ENCODE measurements at places on chromosomes 12 and 14.

GRCh38 chr14:68384335-68384734, 408.5 kb downstream of the ZFP36L1 start:
- no peak for DNase-seq

DNA sequence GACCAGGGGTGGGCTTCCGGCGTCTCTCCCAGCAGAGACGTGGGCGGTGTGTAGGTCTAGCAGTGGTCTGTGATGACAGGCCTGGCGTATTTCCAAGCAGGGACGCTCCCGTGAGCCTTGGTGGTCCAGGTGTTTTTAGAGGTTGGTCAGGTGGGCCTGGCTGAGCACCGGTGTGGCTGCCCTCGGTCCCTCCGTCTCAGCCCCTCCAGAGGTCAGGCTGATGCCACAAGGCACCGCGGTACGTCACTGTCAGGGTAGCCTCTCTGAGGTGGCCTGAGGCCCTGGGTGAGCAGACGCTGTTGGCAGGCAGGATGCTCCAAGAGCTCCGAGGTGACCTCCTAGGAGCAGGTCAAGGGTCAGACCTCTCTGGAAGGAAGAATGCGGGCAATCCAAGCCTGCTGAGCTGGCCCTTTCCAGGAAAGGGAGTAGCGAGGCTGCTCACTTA, 13.6 kb downstream of the MTA1 start:
- DNase-seq, result no peak

DNA sequence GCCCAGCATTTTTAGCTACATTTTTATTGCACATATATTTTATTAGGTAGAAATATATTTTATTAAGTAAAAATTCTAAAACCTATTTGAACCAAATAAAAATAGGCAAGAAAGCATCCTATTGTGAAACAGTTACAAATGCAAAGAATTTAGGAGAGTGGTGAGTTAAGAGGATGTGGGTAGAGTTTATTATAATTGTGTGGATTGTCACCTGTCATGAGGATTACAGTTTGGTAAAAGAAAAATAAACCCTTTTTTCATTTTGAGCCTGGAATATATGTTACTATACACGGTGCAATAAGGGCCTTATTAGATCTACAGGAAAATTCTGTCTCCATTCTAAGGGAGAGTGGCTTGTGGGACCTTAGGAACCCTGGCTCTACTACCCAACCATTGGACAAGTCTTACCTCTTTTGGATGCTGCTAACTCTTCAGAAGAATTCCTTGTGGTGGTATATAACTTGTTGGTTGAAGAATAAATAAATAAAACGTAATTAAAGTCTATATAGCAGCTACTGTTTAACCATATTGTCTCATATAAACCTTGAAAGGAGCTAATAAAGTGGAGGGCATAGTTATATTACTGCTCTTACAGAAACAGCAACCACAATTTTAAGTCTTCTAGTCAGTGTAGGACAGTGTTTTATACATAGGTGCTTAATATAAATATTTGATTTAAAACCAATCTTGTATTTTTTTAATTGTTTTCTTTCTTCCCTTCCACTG, 67.8 kb downstream of the FGD4 start:
- DNase-seq, result no peak

DNA sequence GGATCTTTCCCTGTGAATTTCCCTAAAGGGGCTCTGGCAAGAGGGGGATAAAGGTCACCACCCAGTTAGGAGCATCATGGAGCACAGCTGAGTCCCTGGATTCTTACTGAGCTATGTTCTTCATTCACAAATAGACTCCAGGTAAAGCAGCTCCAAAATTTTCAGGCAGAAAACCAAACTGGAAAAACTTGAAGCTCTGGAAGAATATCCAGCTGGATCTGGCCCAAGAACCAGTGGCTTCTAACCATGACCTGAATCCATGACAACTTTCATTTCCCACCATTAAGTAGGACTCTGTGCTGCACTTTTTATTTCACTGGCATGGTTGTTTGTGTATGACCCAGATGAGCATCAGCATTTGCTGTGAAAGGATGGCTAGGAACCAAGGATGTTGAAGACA, 180.4 kb upstream of the FKBP4 start:
- DNase-seq, result no peak

DNA sequence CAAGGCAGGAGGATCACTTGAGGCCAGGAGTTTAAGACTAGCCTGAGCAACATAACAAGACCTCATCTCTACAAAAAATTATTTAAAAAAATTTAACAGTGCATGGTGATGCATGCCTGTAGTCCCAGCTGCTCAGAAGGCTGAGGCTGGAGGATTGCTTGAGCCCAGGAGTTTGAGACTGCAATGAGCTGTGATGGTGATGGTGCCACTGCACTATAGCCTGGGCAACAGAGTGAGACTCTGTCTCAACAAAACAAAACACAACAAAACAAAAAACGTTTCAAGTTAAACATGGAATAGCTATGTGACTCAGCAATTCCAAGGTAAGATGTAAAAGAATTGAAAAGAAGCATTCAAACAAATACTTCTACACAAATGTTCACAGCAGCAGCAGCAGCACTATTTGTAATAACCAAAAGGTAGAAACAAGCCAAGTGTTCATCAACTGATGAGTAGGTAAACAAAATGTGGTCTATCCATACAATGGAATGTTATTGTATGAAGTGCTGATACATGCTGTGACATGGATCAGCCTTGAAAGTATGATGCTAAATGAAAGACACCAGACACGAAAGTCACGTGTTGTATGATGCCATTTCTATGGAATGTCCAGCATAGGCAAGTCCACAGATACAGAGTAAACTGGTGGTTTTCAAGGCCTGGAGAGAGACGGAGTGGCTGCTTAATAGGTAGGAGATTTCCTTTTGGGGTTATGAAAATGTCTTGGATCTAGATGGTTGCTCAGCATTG, 31.4 kb downstream of the CFAP251 start:
- DNase-seq, result no peak

DNA sequence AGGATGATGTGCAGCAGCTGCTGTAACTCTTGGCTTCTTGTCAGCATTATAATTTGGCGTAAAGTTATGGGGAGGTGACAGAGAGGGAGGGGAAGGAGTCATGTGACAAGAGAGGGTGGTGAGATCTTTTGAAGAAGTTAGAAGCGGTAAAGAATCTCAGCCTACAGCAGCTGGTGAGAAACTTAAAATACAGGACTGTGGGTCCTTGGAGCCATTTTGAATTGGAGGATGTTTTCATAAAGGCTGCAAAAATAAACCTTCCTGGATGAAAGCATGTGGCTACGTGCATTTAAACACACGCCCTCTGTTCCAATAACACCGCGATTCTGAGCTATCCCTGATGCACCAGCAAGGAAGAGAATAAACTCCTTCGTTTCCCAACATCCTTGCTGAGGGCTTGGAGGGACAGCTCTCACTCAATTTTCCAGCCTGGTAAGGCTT, 133.7 kb downstream of the TMEM30B start:
- DNase-seq, result no peak

- DNase-seq, result no peak
Measured at GRCh38 chr12:48194799-48195201, 8.3 kb downstream of the OR10AD1 start.

- no peak for DNase-seq
Measured at GRCh38 chr14:63240221-63240620, 36.0 kb downstream of the RHOJ start.

DNA sequence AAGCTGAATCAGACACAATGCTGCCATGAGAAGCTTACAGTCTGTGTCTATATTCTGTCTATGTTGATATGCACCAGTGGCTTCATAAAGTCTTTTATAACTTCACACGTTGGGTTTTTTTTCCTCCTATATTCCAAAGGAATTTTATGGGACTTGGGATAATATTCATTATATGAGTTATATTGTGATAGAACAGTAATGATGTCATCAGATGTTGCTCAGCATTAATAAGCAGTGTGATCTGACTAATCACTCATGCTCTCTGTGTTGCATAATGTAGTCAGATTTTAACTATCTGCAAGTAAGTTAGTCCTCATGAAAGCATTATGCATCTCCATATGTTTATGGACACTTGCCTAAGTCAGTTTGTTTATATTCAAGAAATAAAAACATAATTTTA, 159.6 kb downstream of the PLCZ1 start:
- DNase-seq, result no peak

DNA sequence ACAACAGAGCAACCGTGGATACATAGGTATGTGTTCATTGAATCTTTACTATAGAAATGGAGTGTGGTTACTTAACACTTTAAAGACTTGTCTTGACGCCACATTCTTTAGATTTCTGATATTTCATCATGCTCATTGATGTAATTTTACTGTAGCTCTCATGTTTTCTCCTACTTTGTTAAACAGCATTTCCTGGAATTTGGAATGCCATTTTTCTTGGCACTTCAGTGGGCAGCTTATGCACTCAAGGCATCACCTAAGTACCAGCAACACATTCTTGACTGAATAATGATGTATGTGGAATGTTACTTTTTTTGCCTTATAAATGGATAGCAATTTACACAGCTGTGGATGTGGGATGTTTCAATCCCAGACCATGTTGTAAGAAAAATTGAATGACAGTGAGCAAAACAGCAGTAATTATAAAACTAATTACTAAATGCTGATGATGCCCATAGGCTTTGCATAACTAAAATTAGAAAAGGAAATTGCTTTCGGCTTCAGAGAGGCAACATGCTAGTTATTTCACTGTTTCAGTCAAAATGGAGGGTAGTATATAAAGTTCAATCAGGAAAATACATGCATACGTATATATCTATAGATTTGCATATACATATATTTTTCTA, 298.5 kb downstream of the NPAS3 start:
- no peak for DNase-seq

DNA sequence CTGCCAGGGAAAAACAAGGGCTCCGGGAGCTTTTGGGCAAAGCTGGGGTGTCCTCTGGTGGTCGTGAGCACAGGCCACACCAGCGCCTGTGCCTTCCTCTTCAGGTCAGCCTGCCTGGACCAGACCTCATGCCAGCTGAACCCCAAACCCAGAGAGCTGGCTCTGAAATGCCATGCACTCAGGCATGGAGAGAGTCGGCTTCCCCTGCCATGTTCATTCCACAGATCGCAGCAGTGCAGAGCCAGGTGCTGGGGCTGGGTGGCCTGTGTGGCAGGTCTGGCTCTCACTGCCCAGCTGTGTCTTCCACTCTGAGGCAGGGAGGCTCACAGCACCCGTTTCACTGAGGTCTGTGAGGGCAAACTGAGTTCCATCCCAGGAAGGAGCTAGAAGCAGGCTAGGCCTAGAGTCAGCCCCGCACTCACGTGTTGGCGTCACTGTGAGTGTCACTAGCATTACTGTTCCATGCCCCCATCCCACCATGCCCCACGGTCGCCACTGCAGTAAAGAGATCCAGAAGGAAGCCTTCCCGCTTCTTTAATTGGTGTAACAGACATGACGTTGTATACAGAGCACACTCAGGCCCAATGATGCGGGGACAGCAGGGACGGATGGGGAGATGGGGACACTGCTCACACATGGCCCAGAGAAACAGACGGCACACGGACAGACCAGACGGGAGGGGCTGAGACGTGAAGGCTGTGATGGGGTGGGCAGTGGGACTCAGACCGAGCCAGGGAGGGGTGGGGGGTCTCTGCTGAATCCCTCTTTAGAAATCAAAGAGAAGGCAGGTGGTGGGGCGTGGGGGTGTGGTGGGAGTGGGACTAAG, 2.7 kb downstream of the ARL6IP4 start:
- no peak for DNase-seq

DNA sequence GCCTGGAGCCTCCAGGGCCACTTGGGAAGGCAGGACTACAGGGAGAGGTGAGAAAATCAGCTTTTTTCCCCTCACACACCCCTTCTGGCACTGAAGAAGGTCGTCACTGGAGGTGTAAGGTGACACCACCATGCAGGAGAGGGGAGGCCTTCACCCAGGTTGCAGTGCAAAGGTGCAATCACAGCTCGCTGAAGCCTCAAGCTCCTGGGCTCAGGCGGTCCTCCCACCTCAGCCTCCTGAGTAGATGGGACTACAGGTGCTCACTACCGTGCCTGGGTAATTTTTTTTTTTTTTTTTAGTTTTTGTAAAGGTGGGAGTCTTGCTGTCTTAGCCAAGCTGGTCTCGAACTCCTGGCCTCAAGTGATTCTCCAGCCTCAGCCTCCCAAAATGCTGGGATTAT, 93.6 kb downstream of the TNFAIP2 start:
- DNase-seq, result no peak

DNA sequence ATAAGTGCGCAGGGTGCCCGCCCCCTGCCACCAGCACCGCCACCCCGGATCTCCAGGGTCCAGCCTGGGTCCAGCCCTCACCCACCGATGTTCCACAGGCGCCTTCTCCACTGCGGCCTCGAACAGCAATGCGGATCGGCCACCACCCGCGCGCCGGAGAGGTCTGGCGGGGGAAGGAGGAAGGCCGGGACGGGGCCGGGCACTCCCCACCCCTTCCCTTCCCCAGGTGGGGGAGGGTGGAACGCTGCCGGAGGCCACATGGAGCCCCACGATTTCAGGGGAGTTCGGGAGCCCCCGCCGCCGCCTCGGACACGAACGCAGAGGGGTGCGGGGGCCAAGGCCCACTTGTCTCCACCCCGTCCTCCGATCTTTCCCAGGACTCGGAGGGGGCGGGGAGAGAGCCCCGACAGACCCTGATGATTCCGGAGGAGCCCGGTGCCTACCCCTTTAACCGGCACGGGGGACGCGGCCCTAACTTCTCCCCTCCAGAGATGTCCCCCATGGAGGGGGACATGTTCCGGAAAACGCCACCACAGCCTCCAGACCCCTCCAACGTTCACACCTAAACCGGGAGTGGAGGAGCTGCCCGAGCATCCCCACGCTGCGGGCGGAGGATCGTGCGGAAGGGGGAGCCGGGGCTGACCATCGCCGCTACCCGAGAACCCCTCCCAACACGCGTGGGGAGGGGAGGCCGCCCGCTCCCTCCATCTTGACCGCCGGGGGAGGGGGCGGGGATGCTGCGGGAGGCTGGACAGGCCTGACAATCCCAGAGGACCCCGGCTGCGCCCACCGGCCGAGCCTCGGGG, 1.1 kb downstream of the ATXN2 start:
- DNase-seq, result peak; percentile 19

GRCh38 chr12:11981121-11981733, 89.5 kb upstream of the BCL2L14 start:
- DNase-seq, result peak; percentile 29

DNA sequence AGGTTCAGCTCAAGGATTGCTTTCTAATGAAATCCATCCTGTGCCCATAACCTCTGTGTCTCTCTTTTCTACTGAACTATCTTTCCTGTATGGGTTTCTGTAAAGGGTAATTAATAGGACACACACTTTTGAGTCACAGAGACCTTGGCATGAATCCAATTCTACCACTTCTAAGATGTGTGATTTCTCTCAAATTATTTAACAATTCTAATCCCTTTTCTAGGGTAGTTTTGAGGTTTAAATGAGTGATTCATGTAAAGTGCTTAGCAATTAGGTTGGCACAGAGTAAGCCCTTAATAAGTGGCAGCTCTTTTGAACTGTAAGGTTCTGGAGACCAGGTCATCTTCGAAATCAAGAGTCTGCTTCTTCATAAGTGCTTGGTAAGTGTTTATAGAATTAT, 202.7 kb downstream of the RASSF9 start:
- no peak for DNase-seq

GRCh38 chr14:35073486-35073885, 27.4 kb downstream of the FAM177A1 start:
- no peak for DNase-seq

- DNase-seq, result no peak
Measured at GRCh38 chr14:25308244-25308643, 258.3 kb upstream of the STXBP6 start.

GRCh38 chr14:60977847-60978246, 3.0 kb downstream of the TRMT5 start:
- DNase-seq, result no peak

GRCh38 chr12:108620236-108620879, 13.3 kb downstream of the SELPLG start:
- DNase-seq, result no peak

GRCh38 chr14:38544776-38545175, 288.9 kb upstream of the CLEC14A start:
- DNase-seq, result no peak

GRCh38 chr14:35438910-35439713, 34.6 kb upstream of the NFKBIA start:
- DNase-seq, result no peak

All from CD4-positive, alpha-beta T cell treated with Interleukin-1 beta for 1 hour (primary cell).